ENCODE measurements at places on chromosomes 7 and 10.

- DNase-seq, result no peak
These were observed 17.2 kb upstream of the AKR1C1 start for GRCh38 chr10:4945766-4946717.

- DNase-seq, result no peak
These were observed 1.5 kb upstream of the MYL10 start for GRCh38 chr7:101630591-101630990.

- no peak for DNase-seq
These were observed 290.0 kb downstream of the SORCS1 start for GRCh38 chr10:106874604-106874889.

- DNase-seq, result no peak
These were observed 188.5 kb upstream of the KLF14 start for GRCh38 chr7:130922206-130923112.

DNA sequence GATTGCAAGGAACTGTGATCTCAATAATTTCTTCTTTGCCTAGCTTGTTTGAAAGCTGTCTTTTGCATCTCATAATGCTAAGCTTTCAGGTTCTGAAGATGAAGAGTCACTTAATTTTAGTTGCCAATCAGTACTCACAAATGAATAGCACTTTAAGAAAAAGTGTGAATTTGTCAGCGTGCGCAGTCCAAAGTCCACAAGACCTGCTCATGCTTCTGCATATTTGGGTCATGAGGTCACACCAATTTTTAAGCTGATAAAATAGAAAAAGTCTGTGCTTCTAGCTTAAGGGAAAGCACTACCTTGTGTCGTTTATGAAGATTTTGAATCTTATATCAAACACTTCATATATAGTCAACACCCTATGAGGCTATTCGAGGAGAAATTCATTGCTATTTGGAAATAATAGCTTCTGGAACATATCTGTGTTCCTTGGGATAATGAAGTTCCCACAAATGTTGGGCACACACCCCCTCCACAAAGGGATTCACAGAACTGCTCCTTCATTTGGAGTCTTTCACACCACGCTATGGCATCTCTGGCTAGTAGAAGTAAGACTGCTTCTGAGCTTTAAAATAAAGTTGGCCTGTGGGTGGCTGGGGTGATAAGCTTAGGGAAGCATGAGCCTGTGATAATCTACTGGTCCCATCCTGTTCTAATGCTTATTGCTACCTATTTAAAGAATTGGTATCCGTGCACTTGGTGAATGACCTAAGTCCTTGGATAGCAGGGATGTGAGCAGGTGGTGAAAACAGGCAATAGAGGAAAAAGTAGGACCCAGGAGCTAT, 33.3 kb downstream of the A1CF start:
- DNase-seq, result no peak

- no peak for DNase-seq
These were observed 52.2 kb downstream of the ERCC6 start for GRCh38 chr10:49486738-49487137.

DNA sequence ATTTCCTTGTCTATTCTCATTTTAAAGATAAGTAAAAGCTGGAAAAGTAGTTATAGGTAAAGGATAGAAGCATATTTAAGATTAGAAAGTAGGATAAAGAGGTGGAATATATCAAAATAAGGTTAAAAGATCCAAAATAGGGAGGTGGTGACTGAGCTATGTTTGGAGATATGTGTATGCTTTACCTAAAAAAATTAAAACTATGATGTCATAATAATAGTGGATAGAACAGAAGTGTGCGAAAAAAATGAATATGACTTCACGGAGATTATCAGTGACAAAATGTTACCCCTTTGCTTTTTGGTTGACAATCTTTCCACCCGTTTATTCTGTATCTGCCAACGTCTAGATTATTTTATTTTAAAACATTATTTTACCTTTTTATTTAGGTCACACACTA, 33.4 kb upstream of the FERD3L start:
- DNase-seq, result no peak

- DNase-seq, result no peak
These were observed 138.2 kb upstream of the TMEM229A start for GRCh38 chr7:124171068-124171467.

- DNase-seq, result no peak
These were observed 43.4 kb upstream of the ADO start for GRCh38 chr10:62761115-62761514.

- no peak for DNase-seq
These were observed 29.1 kb upstream of the LRGUK start for GRCh38 chr7:134098072-134098471.

- DNase-seq, result no peak
These were observed 150.7 kb downstream of the CFTR start for GRCh38 chr7:117630501-117630900.

GRCh38 chr7:85030893-85031292, 156.0 kb downstream of the SEMA3D start:
- DNase-seq, result no peak

DNA sequence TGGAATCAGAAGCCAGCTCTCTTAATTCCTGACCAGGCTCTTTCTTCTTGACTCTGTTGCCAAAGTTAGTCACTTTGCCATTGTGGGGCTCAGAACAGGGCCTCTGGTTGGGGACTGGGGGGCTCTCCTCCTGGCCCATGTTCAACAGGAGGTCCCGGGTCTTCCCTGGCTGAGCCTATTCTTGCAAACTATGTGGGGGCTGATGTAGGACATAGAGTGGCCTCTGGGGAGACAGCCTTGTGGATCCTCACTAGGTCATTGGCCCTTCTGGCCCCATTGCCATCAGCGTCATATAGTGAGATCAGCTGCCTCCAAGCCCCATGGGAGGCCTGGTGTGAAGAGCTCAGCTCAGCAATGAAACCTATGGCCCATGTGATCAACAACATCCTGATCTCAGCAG, 77.6 kb upstream of the LEP start:
- no peak for DNase-seq

DNA sequence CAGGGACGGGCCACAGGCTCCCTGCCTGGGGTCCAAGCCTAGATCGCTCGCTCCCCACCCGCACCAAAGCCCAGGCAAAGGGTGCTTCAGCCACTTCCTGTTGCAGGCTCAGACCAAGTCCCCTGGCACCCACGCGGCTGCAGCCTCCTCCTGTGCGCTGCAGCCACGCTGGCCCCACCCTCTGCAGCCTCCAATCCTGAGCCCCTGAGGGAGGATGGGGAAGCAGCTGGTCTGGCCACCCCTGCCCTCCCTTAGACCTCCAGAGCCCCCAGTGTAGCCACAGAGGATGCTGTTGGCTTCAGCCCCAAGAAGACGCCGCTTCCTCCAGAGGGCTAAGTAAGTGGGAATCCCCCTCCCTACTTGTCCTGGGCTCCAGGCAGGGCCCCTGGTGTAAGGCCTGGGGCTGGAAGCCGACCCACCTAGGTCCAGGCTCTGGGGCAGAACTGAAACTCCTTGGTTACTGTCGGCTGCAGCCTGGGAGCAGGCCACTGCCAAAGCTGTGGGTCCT, 9.4 kb downstream of the LIMK1 start:
- DNase-seq, result no peak

Data from activated T-cell treated with anti-CD3 and anti-CD28 coated beads for 48 hours (primary cell).